ENCODE measurements at places on chromosomes 7 and 10.

DNA sequence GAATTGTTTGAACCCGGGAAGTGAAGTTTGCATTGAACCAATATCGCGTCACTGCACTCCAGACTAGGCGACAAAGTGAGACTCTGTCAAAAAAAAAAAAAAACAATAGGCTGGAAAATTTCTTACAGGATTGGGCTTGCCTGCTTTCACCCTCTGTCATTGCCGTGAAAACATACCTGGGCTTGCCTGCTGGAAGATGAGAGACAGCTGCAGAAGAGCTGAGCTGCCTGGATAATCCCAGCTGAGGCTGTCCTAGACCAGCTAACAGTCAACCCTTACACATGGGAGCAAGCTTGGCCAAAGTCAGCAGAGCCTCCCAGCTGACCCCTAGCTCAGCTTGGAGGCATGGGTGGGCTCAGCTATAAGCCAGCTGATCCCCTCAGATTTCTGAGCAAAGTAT lies 306.2 kb downstream of the CCSER2 start:
- no peak for DNase-seq

GRCh38 chr10:5573968-5574641 lies 49.3 kb downstream of the CALML3 start:
- DNase-seq, result peak; percentile 46

GRCh38 chr10:77553311-77553710 lies 84.3 kb downstream of the KCNMA1 start:
- no peak for DNase-seq

DNA sequence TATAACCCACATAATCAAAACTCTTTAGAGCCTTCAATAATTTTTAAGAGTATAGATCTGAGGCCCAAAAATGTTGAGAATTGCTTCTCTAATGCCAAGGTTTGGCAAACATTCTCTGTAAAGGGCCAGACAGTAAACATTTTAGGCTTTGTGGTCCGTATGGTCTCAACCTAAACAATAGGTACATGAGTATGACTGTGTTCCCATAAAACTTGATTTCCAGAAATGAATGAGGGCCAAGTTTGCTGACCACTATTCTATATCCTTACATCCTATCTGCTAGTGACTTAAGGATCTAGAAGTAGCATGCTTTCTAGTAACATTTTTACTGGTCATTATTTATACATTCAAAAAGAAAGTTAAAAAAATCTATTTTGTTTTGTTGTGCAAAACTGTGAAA lies 58.9 kb downstream of the MPP7 start:
- no peak for DNase-seq

DNA sequence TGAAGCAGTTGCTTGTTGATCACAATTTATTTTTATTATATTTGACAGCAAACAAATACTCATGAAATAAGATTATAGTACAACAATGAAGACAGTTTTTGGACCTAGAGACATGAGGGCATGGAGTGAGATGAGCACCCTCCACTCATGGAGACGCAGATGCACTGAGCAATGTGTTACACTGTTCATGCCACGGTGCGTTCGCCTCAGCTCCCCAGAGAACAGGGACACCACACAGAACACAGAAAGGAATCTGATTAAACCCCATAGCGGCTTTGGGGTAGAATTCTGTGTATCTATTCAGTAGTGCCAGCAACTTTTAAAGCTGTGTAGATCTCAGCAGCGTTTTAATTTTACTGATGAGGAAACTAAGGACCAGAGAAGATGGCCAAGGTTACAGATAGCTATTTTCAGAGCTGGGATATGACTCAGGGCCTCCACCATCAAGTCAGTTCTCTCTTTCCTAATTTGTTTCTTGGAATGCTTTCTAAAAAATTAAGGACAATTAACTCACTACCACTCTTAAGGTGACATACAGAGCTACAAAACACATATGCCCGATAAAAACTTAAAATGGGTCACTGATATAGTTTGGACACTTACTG lies 33.6 kb downstream of the FAM25A start:
- DNase-seq, result no peak

DNA sequence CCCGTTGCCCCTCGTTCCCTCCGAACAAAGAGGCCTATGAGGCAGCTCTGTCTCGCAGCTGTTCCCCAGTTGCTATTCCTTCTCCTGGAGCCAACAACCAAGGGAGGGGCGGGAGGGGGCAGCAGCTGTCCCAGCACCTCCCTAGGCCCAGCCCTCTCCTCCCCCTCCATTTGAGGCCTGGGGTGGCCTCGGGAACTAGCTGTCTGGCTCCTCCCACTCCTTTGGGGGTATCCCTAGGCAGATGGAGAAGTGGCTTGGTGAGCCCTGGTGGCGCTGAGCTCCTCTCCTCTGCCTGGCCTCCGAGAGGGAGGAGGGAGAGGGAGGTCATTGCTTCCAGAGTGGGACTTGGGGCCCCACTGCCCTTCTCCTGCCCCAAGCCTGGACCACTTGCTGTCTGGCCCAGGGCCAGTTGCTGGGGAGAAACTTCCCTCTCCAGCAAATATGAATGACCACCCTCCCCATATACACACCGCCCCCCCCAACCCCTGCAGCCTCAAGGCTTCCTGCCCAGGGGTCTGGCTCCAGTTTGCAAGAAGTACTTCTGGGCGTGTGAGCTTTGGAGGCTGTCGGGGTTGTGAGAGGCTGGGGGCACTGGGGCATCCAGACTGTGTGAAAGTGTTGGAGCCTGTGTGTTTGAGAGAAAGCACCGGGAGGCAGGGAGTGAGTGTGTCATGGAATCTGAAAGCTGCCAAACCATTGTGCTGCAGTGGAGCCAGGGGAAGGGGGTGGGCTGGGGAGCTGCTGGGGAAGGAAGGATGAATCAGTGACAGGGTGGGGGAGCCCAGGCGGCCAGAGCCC lies 3.1 kb downstream of the FLNC start:
- DNase-seq, result peak; percentile 41

DNA sequence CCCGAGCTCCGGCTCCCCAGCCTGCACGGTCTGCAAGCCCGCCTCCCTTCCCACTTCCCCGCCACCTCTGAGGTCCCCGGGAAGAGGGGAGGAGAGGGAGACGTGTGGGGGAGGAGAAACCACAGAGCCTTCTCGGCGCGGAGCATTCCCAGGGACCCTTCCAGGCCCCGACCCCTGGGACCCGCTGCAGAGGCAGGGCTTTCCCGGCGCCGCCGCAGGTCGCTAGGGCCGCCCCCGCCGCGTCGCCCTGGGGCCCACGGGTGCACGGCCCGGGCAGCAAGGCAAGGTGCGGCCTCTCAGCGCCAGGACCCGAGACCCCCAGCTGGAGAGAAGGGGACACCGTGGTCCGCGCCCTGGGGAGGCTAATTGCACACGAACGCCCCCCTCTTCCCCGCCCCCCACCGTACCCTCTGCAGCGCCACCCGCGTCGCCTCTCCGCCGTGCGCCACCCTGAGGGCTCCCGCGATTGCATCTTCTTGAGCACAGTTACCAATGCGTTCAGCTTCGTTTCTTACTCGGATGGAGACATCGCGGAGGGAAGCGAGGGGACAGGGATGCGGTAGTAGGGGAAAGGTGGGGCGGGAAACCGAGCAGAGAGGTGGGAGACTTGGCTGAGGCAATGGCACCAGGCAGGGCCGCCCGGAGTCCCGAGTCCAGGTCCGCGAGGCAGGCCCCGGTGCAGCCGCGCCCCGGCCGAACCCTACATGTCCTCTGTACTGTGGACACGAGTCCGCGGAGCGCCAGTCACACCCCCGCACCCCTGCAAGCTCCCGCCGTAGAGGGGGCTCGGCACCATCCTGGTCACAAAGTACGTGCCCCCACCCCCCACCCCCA lies 28.9 kb downstream of the SKIDA1 start:
- DNase-seq, result peak; percentile 71

GRCh38 chr10:78808736-78809367 lies 259.9 kb upstream of the ZMIZ1 start:
- DNase-seq, result no peak

- DNase-seq, result no peak
Observed at GRCh38 chr10:99945263-99945662, 64.5 kb downstream of the DNMBP start.

DNA sequence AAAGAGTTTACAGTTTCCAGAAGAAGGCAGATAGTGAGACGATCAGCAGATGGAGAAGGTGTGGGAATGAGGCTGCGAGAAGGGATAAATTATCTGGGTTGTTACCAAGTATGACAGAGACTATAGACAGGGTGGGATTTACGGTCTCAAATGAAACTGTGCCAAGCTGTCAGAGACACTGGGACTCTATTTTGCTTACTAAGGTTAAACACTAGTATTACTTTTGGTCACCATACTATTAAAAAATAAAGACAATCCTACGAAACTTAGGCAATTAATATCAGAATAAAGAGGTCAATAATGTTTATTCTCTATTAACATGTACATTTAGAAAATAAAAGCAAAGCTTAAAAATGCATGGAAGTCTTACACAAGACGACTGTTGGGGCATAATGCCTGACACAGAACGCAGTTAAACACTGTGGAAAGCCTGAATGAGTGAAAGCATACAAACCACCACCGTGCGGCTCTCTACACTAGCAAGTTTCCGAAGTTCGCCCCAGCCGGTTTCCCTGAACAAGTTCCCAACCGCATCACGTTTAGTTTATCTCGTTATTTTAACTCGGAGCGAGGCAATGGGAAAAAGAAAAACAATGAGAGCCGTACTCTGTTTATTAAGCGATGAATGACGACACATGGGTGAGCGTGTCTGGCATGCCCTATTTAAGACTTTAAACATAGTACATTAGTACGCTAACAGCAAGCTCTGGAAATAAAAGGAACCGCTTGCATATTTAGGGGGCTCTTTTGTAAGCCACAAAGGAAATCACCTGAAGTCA lies 909 bp upstream of the CC2D2B start:
- peak; percentile 36 for DNase-seq

GRCh38 chr7:93212881-93213280 lies 13.4 kb downstream of the HEPACAM2 start:
- no peak for DNase-seq

DNA sequence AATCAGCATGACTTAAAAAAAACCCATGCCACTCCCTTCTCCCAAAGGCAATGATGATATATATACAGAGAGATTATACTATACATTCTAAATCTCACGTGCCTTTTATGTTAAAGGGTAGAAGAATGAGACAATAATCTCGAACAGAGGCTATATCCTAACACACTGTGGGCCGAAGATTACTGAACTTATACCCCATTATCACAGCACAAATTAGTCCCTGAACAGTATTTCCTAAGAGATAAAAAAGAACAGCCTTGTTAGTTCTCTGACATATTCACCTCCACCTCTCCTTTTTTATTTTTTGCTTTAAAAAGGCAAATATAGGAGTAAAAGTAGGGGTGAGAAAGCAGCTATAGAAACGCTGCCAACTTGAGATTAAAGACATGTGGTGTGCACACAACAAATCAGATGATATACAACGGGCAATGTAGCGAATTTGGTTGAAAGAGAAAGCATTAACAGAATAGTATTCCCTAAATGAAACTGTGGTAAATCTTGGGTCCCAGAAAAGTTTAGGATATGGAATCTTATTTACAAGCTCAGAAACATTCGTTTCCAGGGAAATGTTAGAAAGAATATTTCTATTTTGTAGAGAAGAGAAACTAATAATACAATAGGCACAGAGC lies 69.5 kb downstream of the JMJD1C start:
- no peak for DNase-seq

GRCh38 chr7:29552392-29552791 lies 11.2 kb upstream of the PRR15 start:
- DNase-seq, result no peak

DNA sequence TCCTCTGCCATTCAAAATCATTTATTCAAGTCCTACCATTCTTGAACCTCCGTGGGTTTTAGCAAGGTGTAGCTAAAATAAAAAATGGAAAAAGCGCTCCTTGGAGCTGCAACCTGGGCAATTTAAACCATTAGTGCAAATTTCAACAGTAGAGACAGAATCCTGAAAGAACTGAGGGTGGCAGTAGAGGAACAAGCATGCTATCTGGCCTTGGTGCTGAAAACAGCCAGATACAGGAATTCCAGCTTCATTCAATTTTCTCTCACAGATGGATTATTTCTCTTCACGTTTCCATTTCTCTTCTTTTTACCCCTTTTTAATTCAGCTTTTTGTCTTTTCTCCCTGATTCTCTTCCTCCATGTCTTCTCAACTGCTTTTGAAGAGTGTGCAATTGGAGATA lies 77.7 kb downstream of the OTUD1 start:
- DNase-seq, result peak; percentile 10

DNA sequence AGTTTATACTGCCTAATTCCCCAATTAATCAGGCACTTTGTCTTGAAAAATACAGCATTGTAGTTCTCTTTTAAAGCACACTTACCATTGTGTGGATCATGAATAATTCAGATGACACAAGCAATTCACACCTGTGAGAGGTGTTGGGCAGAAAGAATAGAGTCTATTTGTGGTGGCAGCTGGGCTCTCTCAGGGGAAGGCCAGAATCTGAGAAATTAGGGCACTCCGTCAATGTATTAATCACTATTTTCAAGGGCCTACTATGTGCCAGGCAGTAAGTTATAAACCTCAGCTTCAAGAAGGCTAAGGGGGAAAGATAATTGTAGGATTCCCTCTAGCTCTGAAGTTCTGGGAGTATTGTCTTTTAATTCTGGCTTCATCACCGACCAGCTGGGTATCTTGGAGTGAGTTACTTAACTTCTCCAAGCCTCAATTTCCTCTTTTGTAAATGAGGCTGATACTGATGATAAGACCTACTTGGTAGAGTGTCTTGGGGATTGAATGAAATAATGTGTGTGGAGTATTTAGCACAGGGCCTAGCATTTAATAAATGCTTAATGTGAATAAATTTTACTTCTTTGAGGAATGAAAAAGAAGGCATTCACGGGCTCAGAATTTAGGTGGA lies 2.5 kb downstream of the CHN2 start:
- no peak for DNase-seq

DNA sequence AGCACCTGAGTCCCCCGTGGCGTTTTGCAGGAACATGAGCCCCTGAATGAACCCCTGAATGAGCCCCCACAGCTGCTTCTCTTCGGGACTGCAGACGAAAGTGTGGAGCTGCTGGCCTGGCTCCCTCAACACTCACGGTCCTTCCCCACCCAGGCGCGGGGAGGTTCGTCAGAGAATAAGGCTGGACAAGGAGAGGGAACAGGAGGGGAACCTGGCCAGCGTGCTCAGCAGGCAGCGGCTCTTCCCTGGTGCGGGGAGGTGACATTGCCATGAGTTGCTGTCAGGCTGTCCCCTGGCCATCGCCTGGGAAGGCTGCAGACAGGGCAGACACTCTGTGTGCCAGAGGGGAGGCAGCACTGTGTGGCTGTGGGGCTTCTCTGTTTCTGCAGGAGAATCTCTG lies 80.9 kb upstream of the SHH start:
- DNase-seq, result no peak

GRCh38 chr10:78339251-78339650 lies 305.6 kb downstream of the RPS24 start:
- no peak for DNase-seq

DNA sequence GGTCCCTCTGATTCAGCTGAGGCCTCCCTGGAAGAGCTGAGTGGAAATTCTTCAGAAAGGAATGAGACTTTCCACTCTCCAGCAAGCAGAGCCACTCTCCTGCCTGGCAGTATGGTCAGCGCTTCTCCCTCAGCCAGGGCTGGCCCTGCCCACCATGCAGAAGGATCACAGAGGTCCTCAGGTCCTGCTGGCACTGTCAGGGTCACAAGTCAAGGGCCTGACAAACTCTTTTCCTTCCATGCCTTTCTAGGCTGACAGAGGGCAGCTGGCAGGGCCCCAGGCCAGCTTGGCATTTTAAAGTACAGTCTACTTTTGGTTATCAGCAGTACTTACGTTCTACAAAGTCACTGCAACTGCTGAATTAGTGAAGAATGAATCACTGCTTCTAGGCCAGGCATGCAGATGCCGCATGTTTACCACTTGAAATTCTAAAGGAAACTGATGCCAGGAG lies 119.3 kb upstream of the FRMD4A start:
- no peak for DNase-seq

- DNase-seq, result no peak
Observed at GRCh38 chr7:127158659-127159058, 94.1 kb downstream of the GRM8 start.

Data from nephron progenitor cell (in vitro differentiated cells).